ENCODE measurements at places on chromosomes 4 and X.

DNA sequence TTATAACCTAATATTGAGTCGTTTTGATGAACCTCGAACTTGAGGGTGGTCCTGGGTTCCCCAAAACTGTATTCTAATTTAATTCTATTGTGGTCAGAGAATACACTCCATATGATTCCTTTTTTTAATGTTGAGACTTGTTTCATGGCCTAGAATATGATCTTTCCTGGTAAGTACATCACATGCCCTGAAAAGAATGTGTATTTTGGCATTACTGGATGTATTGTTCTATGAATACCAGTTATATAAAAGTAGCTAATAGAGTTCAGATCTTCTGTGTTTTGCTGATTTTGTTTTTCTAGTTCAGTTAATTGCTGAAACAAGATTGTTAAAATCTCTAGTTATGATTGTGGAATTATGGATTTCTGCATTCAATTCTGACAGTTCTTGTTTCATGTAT is 18.8 kb downstream of the PRRG1 start:
- DNase-seq, result no peak

DNA sequence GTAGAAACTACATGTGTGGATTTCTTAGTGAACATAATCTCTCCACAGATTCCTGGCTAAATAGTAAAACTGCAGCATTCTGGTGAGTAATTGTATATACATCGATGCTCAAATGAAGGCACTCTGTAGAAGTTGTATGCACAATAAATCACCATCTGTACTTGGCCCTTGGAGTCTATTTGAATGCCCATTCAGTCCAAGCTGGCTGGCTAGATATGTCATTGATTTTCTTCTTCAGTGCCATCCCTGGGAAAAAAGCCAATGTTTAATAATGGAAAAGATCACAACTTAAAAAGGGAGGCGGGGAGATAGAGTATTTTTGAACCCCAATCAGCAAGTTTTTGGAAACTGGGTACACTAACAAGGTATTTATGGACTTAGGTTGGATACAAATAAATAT is 381.0 kb upstream of the TEX13C start:
- peak; percentile 12 for DNase-seq

GRCh38 chr4:150572704-150573504 is 9.0 kb upstream of the MAB21L2 start:
- DNase-seq, result peak; percentile 45

DNA sequence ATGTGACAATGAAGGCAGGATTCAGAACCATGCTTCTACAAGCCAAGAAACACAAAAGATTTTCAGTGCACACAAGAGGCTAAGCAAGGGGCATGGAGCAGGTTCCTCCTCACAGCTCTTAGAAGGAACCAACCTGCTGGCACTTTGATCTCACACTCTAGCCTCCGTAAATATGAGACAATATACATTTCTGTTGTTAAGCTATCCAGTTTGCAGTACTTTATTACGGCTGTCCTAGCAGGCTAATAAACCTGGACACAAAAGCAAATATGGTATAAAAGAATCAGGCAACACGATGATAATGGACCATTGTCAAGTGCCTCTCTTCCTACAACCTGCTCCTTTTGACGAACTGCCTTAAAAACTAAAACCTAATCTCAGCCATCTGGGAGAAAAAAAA is 114.5 kb downstream of the ZAR1 start:
- peak; percentile 42 for DNase-seq

GRCh38 chr4:153110739-153111138 is 93.5 kb upstream of the TRIM2 start:
- no peak for DNase-seq

- DNase-seq, result no peak
These were observed 11.2 kb upstream of the SYTL4 start for GRCh38 chrX:100743009-100743607.

GRCh38 chr4:94759767-94760211 is 2.0 kb downstream of the BMPR1B start:
- DNase-seq, result no peak

DNA sequence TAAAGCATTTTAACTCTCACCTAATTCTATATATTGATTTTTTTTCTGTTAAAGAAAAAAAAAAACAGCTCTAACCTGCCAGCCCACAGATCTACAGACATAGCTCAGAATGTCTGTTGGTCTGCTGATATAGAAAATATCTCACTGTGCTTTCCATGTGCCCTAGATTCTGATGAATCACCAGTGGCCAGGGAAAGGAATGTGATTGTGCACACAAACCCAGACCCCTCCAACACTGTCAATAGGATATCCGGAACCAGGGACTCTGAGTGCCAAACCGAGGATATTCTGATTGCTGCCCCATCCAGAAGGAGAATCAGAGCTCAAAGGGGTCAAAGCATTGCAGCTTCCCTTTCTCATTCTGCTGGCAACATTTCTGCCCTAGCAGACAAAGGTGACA is 12.1 kb upstream of the SCML1 start:
- no peak for DNase-seq

GRCh38 chr4:33060674-33061542 is 2340.7 kb downstream of the PCDH7 start:
- peak; percentile 55 for DNase-seq

DNA sequence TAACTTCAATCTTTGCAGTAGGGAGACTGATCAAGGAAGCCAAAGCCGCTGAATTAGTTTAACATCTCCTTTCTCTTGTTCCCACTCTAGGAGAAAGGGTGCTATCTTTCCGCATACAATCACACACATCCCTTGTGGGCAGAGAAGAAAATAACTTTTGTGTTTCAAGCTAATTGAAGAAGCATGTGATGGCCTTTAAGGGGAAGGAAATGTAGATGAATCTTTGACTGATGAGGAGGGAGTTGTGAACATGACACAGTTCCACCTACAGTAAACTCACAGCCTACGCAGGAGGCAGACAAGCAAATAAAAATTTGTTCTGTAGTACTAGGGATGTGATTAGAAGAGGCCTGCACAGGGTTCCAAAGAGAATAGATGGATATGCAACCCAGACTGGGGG is 14.7 kb upstream of the SPATA4 start:
- DNase-seq, result no peak
